ENCODE measurements at places on chromosomes 16 and 17. TPM values are rescaled to one million over a fixed set of nuclear protein-coding genes. Genes with fewer than 3 reads are reported as not detected.

Gene WNT9B
- total RNA-seq, result not detected

Gene VAT1L
- total RNA-seq, result 10.4 TPM

- peaks cover 10% of the 10 kb centered on the region for H3K4me1 ChIP-seq
- H3K27me3 ChIP-seq, result no peaks in the 10 kb centered on the region
- H3K36me3 ChIP-seq, result no peaks in the 10 kb centered on the region
- no peak overlapping the region for H3K4me3 ChIP-seq
- H3K27ac ChIP-seq, result no peak overlapping the region
Observed at GRCh38 chr16:12358898-12359297, 382.4 kb downstream of the SNX29 start.

Gene HSD11B2
- total RNA-seq, result not detected

- no peak overlapping the region for H3K27ac ChIP-seq
- no peaks in the 10 kb centered on the region for H3K4me1 ChIP-seq
- no peak for DNase-seq
- H3K27me3 ChIP-seq, result no peaks in the 10 kb centered on the region
- no peak overlapping the region for H3K4me3 ChIP-seq
Observed at GRCh38 chr16:35207059-35207999, 1747.9 kb downstream of the TP53TG3F start.

DNA sequence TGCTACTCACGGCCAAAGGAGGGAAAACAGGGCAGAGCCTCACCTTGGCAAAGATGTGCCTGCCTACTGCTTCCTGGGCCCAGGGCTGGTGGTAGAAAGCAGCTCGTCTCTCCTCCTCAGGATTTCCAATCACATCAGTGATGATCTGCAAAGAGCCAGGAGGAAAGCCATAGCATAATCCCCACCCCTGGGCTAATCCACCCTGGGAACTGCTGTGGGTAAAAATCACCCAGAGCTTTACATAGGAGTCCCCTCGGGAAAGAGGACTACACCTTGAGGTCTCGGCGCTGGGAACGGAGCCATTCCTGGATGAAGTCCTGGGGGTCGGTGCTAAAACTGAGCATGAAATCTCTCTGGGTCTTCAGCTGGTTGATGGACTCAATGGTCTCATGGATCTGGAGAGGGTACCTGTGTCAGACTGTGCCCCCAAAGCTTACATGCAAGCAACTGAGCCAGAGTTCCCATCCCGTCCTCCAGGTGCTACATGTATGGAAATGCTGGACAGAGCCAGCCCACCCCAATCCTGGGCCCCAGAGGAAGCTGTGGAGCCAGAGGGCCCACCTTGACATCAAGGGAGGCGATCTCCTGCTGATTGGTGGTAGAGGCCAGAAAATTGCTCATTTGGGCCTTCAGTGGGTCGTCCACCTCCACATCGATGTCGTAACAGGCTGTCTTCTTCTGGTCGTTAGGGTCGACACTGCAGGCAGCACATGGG is 5.7 kb upstream of the FTSJ3 start:
- peaks cover 44% of the 10 kb centered on the region for H3K4me1 ChIP-seq
- DNase-seq, result no peak
- no peaks in the 10 kb centered on the region for H3K27me3 ChIP-seq
- H3K27ac ChIP-seq, result no peak overlapping the region
- H3K4me3 ChIP-seq, result no peak overlapping the region
- H3K36me3 ChIP-seq, result peaks cover 82% of the 10 kb centered on the region

- H3K4me3 ChIP-seq, result no peak overlapping the region
- DNase-seq, result no peak
- peaks cover 5% of the 10 kb centered on the region for H3K4me1 ChIP-seq
- no peaks in the 10 kb centered on the region for H3K27me3 ChIP-seq
Observed at GRCh38 chr17:43897831-43898230, 9.5 kb downstream of the MPP2 start.

Gene VMO1
- total RNA-seq, result 8.3 TPM

DNA sequence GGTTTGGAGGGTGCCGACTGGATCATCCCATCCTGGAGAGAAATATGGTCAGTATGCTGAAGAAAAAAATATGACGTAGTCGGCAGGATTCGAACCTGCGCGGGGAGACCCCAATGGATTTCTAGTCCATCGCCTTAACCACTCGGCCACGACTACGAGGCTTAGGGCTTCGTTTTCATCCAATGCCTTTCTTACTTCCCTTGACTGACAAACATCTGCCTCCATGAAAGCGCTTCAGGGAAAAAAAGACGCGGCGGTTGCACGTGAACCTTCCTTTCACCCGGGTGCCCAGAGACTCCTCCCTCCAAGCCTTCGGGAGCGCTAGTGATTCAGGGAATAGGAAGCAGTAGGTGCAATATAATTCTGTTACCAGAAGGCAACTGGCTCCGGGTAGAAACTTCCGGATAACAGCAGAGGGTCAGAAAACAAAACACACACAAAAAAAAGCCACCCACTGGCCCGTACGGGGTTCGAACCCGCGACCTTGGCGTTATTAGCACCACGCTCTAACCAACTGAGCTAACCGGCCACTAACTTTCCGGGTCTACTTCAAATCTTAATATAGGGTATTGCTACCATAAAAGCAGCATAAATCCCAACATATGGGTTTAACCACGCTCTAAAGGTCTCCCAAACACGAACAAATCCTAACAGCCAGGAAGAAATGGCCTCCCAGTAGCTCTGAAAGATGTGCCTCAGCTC is 16.3 kb upstream of the AURKB start:
- peaks cover 42% of the 10 kb centered on the region for H3K36me3 ChIP-seq
- DNase-seq, result no peak
- no peaks in the 10 kb centered on the region for H3K27me3 ChIP-seq
- H3K27ac ChIP-seq, result peak overlapping the region; percentile 60
- peaks cover 7% of the 10 kb centered on the region for H3K4me1 ChIP-seq
- peak overlapping the region; percentile 64 for H3K4me3 ChIP-seq

DNA sequence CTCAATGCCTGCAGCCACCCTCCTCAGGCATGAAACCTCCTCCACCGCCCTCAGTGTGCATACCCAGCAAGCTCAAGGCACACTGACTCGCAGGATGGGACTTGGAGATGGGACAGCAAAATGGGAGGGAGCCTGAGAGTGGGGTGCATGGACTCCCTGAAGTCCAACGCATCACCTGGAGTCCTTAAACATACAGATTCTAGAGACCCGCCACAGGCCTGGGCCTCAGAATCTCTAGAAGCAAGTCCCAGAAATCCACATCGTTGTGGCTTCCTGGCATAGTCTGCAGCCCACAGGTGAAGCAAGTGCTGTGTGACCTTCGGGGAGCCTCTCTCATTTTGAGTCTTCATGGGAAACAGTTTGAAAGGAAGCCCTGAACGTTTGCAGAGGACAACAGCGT is 3.6 kb upstream of the TBX21 start:
- DNase-seq, result no peak
- H3K27me3 ChIP-seq, result peaks cover 7% of the 10 kb centered on the region
- H3K27ac ChIP-seq, result no peak overlapping the region
- H3K36me3 ChIP-seq, result no peaks in the 10 kb centered on the region
- H3K4me1 ChIP-seq, result peaks cover 15% of the 10 kb centered on the region

Gene DHRS7C
- not detected for total RNA-seq
